Left lobe of liver (tissue), 2 donors: ENCODE measurements at places on chromosomes 7 and 10.

GRCh38 chr7:157019718-157020451 lies 9.4 kb upstream of the MNX1 start:
- DNase-seq, result no peak

- no peak for DNase-seq
Observed at GRCh38 chr7:45579391-45579801, 5.2 kb downstream of the ADCY1 start.

GRCh38 chr10:92757066-92757710 lies 67.4 kb downstream of the HHEX start:
- peak; percentile 72 for DNase-seq

- no peak for DNase-seq
Observed at GRCh38 chr10:126369125-126369710, 19.1 kb downstream of the ADAM12 start.
